Germinal center (tissue), 1 donor: ENCODE measurements at places on chromosomes 2 and 18.

- no peak for DNase-seq
Measured at GRCh38 chr2:25330273-25330672, 11.5 kb downstream of the DNMT3A start.

- DNase-seq = no peak
Measured at GRCh38 chr18:68985172-68985820, 187.4 kb downstream of the CCDC102B start.

DNA sequence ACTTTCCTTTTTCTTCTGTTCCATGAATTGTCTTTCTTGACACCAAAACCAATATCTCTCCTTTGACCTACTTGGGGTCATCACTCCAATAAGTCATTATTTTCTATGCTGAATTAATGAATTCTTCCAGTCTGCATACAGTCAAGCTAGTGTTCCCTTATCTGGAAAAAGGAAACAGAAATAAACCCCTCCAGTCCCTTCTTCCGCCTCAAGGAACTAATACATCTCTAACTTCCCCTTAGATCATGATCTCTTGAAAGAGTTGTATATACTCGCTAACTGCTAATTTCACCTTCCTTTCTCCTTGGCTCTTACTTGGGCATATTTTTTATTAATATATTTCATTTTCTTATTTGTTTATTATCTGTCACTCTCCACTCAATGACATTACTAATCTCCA is 7.3 kb upstream of the ARHGAP15 start:
- no peak for DNase-seq

- DNase-seq = no peak
Measured at GRCh38 chr2:154855138-154855537, 156.6 kb downstream of the KCNJ3 start.

- no peak for DNase-seq
Measured at GRCh38 chr2:34159901-34160300, 560.8 kb upstream of the FAM98A start.

GRCh38 chr2:54708584-54709335 is 14.7 kb upstream of the EML6 start:
- DNase-seq = peak; percentile 15

DNA sequence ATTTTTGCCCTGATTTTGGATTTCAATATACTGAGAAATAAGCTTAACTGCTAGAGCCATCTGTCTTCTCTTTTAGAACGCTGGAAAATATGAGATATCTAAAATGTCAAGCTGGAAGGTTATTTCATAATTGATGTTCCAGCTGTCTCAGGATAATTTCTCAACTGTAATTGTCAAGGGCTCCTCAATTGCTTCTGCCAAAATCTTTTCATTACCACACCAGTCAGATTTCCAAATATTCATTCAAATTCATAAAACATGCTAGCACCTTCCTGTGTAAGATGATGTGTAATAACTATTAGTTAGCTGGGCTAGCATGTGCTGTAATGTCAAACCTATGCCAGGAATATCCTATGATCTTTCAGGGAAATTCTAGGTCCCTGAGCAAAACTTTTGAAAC is 88.1 kb downstream of the TNFRSF11A start:
- DNase-seq = no peak

GRCh38 chr2:120578576-120579352 is 156.9 kb upstream of the GLI2 start:
- DNase-seq = no peak

DNA sequence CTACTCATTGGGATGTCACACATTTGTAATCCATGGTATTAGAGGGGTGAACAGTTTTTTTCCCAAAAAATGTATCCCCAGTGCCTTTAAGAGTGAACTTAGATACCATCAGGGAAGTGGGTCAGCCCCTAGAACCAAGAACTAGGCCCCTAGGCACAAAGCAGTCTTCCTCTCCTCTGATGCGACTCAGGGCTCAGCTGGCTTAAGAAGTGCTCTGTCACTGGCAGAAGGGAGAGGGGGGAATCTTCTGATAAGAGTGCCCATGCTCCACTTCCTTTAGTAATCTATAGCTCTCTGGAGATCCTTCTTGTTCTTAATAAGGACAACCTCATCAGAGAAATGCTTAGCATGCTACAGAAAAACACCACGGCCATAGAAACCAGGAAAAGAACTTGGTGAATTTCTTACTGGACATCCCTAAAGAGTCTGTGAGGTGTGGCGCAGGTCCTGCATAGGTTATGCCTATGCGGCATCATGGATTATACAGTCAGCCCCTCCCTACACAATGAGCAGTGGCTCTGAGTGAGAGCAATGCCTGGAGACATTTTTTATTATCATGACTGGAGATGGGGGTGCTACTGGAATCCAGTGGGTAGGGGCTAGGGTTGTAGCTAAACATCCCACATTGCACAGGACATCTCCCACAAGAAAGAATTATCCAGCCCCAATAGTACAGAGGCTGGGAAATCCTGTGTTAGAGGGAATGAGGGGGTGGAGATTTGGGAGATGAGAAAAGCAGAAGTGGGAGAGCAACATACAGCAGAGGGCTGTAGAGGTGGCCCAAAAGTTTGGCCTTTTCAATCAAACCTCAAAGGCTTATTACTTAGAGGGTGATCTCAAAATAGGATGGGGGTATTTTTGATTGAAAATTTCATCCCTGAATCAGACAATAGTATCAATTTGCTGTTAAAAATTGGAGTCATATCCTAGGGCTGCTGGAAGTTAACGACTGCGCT is 21.7 kb upstream of the ZNF385B start:
- DNase-seq = no peak

DNA sequence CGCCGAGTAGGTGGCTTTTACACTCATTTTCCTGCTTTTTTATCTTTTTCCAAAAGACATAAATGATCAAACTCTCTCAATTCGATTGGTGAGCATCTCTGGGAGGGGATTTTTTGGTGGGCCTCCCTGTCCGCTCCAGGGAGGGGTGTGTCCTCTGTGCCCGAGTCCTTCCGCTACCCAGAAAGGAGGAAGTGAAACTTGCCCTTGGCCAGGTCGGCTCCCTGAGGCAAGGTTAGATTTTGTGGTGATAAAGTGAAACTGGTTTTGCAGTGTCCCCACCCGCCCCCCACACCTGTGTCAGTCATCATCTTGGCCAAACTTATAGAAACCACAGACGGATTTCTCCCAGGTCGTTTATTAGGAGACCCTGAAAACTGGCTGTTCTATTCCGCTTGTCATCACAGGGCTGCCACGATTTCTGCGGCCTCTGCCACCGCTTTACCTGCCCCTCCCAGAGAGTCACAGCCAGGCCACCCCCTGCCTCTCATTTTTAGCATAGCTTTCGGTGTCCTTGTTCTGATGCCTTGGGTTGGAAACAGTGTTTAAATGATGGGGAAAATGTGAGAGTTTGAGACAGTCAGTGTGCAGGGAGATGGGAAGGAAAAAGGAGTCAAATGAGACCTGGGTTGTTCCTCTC is 93.6 kb downstream of the SH3BP4 start:
- peak; percentile 48 for DNase-seq

DNA sequence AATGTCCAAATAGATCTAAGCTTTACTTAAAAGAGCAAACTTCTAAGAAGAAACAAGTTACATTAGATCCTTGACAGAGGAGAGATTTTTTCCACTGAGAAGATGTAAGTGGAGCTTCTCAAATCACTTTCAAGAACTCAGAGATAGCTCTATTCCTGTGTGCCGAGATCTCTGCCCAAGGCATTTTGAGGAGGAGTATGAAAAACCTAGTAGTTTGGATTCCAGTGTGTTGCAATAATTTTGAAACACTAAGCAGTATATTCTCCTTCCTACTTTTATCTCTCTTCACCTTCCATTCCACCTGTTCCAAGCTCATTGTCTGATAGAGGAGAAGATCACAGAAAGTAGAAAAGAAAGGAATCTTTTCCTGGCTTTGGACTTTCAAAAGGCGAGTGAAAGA is 192.0 kb upstream of the TANK start:
- no peak for DNase-seq

- DNase-seq = no peak
Measured at GRCh38 chr2:59538398-59538911, 1015.0 kb downstream of the BCL11A start.

GRCh38 chr2:200693836-200694470 is 108.1 kb downstream of the AOX1 start:
- DNase-seq = no peak

DNA sequence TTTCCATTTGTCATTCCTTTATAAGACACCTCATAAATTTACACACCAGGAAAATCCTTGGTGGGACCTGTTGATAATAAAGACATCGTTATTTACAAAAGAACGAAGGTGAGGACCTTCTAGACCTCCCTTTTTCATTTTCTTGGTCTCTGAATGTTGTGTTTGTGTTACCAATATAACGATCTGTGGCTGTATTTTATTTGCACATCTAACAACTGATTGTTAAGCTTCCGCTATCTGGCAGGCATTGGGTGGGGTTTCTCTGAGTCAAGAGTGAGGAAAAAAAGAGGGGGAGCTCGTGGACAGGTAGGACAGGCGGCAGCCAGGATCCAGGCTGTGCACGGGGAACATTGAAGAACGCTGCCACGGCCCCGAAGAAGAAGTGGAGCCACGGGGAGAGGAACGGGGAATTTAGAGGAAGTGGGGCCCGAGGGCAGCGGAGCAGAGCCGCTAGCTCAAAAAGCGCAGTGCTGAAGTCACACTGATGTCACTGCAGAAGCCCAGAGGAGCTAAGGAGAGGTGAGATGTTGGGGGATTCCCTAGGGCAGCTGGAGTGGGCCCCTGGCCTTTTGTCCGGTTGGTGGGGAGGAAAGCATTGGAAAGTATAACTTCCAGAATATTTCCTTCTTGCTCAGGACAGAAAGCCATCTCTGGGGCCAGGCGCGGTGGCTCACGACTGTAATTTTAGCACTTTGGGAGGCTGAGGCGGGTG is 20.9 kb upstream of the DNMT3A start:
- peak; percentile 86 for DNase-seq

DNA sequence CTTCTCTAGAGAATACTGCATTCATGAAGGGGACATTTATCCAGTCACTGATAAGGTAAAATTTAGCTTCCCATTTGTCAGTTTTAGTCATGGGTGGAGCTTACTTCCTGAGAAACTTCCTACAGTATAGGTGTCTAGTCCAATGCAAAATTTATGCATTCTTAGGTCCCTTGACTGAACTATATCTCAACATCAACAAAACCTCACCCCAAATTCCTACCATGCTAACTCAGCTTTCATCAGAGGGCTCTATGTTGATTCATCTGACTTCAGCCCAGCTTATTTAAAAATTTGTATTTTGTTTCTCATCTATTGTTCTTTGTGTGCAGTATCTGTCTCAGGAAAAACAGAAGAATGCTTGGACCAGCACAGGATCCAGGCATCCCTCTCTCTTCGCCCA is 296.4 kb upstream of the ACVR2A start:
- no peak for DNase-seq

DNA sequence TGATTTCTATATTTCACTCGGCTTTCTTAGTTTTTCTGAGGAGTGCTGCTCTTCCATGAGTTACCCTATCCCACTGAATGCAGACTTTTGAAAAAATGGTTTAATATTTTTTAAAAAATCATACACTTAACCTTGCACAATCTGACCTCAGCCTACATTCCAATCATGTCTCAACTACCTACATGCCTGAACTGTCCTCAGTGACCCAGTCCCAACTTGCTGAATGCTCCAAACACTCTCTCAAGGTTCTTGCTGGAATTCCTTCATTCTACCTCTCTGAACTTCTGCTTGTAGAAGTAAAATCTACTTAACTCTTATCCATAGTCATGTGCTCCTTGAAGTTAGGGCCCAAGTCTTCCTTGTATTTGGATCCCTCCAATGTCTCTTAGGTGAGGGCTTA is 181.6 kb downstream of the XIRP2 start:
- DNase-seq = no peak

- no peak for DNase-seq
Measured at GRCh38 chr2:6770006-6770405, 95.7 kb downstream of the CMPK2 start.

- DNase-seq = no peak
Measured at GRCh38 chr2:221673248-221673647, 101.1 kb upstream of the EPHA4 start.

- DNase-seq = no peak
Measured at GRCh38 chr2:159211447-159212396, 74.8 kb downstream of the WDSUB1 start.

DNA sequence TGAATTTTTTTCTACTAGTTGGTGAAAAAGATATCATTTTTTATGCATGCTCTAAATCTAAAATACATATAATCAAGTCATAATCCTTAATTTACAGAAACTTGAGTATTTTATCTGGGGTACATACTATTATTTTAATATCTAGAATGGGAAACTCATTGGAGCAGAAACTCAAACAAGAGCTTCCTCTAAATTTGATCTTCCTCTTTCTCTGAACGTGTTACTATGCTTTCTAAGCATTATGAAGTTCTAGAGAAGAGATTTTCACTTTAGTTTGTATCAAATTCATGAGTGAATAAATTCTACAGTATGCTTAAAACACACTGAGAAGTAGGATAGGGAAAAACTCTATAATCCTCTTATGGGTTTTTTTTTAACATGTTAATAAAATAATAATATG is 20.6 kb upstream of the SLC38A11 start:
- no peak for DNase-seq

DNA sequence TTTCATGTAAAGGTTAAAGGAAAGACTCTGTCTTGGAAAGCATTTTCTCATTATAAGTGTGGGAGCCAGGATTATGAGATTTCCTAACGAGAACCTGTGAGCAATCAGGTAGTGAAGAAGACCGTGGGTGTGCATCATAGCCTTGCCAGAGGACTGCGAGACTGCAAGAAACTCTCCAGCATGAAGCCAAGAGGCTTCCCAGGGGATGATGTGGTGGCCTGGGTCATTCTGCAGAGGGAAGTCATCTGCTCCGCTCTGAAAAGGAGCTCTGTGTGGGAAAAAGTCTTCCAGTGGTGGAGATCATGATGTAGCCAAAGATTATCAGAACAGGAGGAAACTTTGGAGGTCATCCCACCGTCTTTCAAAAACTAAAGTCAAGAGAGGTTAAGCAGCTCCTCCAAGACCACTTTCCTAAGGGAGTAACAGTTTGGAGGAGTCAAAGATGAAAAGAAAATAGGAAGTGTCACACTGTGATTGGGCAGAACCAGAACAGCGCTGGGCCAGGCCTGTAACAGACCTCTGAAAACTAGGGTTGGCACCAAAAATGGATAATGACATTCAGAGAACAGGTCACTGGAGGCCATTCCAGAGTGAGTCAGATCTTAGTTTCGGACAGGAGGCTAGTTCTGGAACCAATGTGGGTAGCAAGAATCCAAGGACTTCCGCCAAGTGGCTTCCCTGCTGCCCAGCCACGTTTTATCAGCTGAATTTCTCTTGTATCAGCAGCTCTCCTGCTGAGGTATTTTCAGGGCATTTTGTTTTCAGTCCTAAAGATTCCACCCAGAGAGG is 113.0 kb downstream of the LRATD1 start:
- no peak for DNase-seq

DNA sequence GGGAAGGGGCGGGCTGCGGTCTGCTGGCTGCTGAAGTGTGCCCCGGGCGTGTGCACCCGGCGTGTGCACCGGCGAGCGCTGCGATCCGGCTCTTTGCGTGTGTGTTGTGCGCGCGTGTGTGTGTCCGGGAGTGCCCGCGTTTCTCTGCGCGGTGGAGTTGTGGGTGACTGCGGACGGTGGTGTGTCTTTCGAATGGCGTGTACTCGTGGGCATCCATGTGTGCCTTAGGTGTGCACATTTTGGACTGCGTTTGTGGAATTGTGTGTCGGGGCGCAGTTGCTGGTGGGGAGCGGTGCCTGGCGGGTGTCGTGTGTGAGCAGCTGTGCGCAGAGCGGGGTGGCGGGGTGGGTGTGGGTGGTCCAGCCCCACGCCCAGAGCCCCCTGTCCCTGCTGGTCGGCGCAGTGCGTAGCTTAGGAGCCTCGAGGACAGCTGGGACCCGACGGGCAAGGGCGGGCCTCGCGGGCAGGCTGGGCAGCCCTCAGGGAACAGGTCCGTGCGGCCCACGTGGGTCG is 533 bp downstream of the HPCAL1 start:
- DNase-seq = peak; percentile 32
